CD4-positive, alpha-beta T cell treated with Interleukin-15 for 4 hours (primary cell): ENCODE measurements at places on chromosomes 11 and 22.

DNA sequence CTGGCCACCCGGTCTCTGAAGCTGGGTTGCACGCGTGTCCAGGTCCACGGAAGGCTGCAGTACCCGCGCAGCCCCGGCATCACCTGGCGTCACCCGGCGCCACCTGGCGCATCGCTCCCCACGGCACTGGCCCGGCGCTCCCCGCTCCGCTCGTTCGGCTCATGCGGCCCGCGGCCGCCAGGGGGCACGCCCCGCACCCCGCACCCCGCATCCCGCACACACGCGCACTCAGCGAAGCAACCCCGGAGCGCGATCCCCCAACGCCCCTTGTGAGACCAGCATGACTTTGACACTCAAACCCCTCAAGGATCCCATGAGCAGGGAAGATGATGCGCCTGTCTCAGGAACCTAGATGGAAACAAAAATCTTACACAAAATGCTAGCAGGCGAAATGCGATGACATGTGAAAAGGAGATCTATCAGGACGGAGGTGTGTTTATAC lies 11.9 kb downstream of the B3GNT6 start:
- peak; percentile 45 for DNase-seq

- no peak for DNase-seq
Observed at GRCh38 chr11:69770540-69770939, 4.6 kb downstream of the FGF4 start.

- no peak for DNase-seq
Observed at GRCh38 chr11:79794057-79794456, 353.2 kb upstream of the TENM4 start.

- no peak for DNase-seq
Observed at GRCh38 chr11:70505331-70505731, 107.0 kb downstream of the CTTN start.

GRCh38 chr11:47518212-47518964 lies 34.5 kb downstream of the CELF1 start:
- no peak for DNase-seq

DNA sequence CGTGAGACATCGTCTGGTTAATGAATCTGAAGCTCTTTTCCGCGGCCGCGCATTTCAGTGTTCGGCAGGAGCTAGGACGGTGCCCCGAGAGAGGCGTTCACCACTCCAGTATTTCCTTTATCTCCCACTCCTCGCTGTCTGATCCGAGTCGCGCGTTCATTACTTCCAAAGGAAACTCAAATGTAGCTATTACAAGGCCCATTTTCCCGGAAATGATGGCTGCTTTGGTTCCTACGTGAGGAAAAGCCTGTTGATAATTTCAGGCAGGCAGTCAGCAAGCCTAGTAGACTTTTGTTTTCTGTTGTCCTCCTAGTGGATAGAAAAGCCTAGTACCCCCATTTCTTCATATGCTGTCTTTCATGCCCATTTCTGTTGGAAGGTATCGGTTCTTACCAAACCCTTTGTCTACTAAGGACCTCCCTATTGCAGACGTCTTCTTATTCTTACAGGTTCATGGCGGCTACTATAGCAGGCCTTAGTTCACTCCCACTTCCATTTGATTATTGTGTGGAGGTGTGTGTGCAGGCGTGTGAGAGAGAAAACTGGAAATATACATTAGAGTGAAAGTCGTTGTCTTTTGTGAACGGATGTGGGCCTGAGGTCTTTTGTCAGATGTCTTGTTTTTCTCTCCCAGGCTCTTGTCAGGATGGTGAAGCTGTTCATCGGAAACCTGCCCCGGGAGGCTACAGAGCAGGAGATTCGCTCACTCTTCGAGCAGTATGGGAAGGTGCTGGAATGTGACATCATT lies 737 bp downstream of the RBM4 start:
- peak; percentile 30 for DNase-seq

GRCh38 chr11:120097721-120098385 lies 40.1 kb downstream of the TRIM29 start:
- no peak for DNase-seq

DNA sequence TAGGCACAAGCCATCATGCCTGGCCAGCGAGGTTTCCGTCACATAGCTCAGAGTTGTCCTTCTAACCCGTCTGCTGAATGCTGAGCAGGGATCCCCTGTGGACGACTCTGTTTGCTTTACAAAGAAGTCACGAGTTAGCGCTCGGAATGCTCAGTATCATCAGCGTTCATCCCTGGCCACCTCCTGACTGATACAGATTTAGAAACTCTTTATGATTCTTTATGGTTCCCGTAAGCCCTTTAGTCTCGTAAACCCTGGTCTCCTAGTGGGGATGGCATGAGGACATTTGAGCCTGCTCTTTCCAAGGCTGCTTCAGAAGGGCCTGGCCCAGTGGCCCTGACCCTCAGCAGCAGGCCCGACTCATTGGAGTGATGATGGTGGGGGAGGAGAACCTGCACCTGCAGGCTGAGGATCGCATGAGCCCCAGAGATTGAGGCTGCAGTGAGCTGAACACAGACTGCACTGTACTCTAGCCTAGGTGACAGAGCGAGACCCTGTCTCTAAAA lies 9.6 kb downstream of the PEX26 start:
- no peak for DNase-seq

GRCh38 chr11:113562576-113562975 lies 87.4 kb upstream of the DRD2 start:
- DNase-seq = no peak

GRCh38 chr11:110468121-110468520 lies 38.4 kb downstream of the FDX1 start:
- DNase-seq = no peak

DNA sequence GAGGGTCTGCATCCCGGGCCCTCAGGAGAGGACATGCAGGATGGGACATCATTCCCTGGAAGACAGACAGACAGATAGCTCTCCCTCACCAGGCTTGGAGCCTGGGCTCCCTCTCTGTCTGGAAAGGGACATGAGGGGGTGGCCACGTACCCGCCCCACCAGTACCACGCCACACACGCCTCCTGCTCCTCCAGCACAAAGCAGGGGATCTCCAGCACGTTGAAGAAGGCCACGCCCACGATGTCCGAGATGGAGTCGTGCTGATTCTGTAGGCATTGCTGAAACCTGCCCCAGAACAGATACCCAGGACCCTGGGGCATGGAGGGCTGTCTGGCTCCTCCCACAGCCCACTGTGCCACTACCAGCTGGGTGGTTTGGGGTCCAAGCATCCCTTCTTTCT lies 2.2 kb downstream of the PLA2G3 start:
- no peak for DNase-seq

- DNase-seq = peak; percentile 40
Observed at GRCh38 chr11:3021125-3021524, 29.0 kb upstream of the NAP1L4 start.

DNA sequence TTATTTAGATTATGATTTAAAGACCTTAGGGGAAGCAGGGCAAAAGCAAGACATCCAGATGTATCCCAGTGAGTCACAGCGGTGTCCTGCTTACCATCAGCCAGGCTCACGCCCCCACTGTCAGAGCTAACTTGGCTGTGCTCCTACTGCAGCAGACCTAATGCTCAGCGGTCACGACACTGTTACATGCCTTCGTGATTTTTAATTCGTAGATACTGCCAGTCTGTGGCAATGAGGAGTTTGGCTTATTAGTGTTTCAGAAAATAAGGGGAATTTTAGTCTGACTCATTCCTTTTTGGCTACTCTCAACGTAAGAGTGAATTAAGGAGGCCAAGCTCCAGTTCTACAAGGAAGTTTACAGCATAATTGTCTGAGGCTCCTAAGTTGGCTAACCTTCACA lies 22.7 kb downstream of the EFCAB6 start:
- no peak for DNase-seq

- DNase-seq = no peak
Observed at GRCh38 chr11:120129570-120129969, 8.3 kb downstream of the TRIM29 start.

- no peak for DNase-seq
Observed at GRCh38 chr11:23680488-23681230, 816.2 kb upstream of the LUZP2 start.

DNA sequence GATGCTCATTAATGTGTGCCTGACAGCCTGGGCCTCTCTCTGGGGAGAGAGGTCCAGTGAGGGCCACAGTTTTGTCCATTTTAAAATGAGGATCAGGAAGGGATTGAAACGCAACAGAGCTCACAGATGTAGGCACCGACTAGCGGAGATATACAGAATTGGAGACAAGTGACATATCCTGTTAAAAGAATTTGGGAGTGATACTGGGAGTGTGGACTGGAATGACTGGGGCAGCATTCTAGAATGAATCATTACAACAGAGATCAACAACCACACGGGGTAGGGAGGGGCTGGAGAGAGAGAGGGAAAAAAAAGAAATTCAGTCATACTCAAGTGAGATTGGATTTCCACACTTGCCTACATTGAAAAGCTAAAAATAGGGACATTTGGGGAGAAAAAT lies 2.5 kb upstream of the NCAM1 start:
- no peak for DNase-seq

GRCh38 chr11:44992181-44992582 lies 41.5 kb upstream of the TP53I11 start:
- no peak for DNase-seq

GRCh38 chr11:63916837-63917691 lies at the start of gene RCOR2:
TSS of gene RCOR2 (minus strand) at chr11:63917164. CDS start at chr11:63916456, 708 bp downstream.
- peak; percentile 60 for DNase-seq

DNA sequence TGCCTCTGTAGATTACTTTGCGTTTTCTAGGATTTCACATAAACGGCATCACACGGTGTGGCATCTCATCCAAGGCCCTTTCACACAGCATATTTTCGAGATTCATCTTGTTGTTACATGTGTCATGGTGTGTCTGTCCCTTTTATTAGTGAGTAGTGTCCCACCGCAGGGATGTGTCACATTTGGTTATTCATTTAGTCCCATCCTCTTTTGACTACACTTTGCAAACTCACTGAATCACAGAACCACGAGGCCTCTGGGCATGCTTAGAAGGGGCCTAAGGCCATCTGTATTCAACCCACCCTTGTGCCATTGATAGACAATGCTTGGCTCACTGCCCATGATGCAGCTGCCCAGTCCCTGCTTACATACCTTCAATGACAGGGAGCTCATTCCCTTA lies 4.2 kb upstream of the RAC2 start:
- DNase-seq = no peak

DNA sequence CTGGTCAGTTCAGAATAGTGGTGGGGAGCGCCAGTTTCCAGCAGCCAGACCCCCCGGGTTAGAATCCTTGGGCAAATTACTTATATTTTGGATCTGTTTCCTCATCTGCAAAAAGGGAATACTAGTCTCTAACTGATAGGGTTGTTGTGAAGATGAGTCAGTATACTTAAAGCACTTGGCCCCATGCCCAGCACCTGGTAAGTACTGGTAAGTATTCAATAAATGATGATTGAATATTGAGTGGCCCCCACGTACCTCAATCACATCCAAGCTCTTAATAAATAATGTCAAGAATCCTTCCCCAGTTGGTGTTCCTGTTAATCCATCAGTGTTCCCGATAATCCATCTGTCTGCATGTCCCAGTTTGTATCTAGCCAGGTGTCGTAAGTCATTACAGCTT lies 12.1 kb downstream of the ACP2 start:
- no peak for DNase-seq

DNA sequence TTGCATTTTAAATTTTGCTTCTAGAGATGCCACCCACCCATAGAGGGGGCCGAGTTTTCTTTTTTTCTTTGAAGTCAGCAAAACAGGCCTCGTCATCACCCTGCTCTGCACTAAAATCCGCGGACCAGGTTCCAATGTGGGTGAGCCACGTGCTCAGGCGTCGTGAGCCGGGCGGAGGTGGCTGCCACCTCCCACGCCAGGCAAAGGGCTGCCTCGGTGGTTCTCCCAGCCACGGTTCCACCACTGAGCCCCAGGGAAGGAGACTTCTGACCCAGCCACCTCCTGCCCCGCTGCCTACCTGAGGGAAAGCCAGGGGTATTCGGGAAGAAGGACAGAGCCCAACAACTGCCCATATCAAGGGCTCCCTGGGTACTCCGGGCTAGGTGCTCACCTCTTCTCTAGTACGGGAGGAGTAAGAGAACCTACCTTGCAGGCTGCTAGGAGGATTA lies 45.3 kb downstream of the MN1 start:
- DNase-seq = no peak

GRCh38 chr11:3060436-3061025 lies 3.3 kb upstream of the CARS1 start:
- no peak for DNase-seq

GRCh38 chr22:35131525-35132000 lies 65.6 kb downstream of the ISX start:
- DNase-seq = no peak

DNA sequence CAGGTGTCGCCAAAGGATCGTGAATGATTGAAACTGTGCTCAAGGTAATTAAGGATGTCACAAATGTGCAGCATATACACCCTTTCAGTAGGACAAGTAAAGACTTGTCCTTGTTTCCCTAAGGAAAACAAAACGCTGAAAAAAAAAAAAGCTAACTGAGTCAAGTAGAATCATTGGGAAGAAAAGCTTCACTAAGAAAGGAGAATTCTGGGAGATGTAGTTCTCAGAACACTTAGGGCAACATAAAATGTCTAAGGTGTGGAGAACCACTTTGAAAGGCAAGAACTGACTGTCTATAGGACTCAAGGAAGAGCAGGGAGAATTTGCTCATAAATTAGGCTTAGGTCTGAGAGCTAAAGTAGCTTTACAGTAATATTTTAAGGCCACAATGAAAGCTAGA lies 2.9 kb upstream of the OR5T1 start:
- DNase-seq = no peak

DNA sequence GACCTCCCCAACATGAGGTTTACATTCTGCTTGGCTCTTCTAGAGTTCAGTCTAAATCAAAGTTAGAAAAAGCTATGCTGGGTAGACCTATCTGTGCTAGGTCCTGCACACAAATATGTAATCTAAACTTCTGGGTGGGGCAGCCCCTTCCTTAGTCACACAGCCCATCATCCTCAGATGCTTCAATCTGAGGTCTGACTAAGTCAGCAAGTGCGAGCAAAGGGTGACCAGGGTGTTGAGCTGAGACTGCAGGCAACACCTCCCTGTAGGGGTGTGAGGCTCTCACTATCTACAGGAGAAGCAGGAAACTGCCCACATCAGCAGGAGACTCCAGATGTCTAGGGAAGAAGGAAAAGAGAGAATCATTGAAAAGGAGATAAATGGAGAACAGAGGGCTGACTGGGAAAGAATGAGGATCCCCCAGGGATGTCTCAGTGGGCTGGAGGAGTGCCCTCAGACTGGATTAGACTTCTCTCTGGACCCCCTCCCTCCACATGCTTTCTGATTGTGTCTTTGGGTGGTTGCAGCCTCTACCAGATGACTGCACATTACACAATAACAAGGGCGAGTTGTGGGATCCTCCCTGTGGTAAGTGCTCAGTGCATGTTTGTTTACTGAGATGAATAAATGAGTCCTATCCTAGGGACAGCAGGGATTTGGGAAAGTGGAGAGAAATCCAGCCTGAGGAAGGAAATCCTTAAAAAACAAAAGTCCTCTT lies 266.2 kb upstream of the PLET1 start:
- no peak for DNase-seq

DNA sequence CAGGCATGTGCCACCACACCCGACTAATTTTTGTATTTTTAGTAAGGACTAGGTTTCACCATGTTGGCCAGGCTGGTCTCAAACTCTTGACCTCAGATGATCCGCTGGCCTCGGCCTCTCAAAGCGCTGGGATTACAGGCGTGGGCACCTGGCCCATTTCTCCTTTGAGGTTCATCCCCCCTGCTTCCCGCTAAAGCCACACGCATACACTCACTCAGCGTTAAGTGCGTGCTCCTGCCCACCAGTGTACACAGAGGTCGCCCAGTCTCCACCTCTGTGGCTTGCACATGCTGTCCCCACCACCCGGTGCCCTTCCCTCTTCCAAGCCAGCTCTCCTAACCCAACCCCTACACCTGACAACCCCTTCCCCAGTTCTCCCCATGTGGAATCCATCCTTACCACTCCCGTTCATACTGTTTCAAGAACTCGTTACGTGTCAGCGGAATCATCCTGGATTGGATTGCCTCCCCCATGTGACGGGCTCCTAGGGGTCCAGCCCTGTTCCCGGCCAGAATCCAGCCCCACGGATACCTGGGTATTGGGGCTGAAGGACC lies 15.7 kb upstream of the CYTH4 start:
- DNase-seq = no peak
